ENCODE measurements at places on chromosomes 6 and 20.
A peak's percentile ranks its signal among the peaks of the same experiment; 100 is the strongest.

GRCh38 chr6:45438849-45439406, 61.2 kb upstream of the SUPT3H start:
- peak; percentile 80 for DNase-seq

- no peak for DNase-seq
These were observed 59.4 kb downstream of the PDSS2 start for GRCh38 chr6:107399935-107400334.

- no peak for DNase-seq
These were observed 165.2 kb downstream of the BCAS1 start for GRCh38 chr20:53905019-53905819.

DNA sequence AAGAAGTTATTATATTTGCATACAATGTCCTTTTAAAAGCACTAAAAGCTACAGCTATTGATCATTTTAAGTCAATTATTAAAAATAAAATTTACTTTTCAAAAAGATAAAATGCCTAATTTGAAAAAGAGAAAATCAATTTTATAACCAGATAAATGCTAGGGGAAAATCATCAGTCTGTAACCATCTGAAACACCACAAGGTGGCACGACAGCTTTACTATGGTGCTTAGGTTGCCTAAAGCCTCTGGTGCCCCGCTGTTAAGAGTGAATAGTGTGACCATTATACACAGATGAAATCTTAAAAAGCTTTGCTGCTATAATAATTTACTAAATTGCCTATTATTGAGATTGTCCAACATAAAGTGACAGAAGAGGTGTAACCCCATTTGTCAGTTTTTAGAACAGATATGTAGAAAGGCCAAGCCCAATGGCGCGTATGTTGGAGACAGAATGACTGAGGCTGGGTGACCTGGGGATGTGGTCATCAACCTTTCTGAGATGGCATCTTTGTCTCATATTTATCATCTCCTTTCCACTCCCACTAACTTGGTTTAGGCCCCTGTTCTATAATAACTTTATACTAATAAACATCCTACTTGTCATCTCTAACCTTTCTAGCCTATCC, 100.8 kb downstream of the MOXD1 start:
- peak; percentile 62 for DNase-seq

DNA sequence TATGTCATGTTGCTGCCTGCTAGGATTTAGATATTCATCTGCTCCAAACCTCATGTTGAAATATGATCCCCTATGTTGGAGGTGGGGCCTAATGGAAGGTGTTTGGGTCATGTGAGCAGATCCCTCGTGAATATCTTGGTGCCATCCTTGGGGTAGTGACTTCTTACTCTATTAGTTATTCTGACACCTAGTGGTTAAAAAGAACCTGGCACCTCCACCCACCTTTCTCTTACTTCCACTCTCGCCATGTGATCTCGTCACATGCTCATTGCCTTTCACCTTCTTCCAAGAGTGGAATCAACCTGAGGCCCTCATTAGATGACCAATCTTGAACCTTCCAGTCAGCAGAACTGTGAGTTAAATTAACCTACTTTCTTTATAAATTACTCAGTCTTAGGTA, 549.4 kb upstream of the SYNCRIP start:
- DNase-seq, result no peak

- DNase-seq, result no peak
These were observed 8.0 kb downstream of the PAX1 start for GRCh38 chr20:21713470-21713869.

DNA sequence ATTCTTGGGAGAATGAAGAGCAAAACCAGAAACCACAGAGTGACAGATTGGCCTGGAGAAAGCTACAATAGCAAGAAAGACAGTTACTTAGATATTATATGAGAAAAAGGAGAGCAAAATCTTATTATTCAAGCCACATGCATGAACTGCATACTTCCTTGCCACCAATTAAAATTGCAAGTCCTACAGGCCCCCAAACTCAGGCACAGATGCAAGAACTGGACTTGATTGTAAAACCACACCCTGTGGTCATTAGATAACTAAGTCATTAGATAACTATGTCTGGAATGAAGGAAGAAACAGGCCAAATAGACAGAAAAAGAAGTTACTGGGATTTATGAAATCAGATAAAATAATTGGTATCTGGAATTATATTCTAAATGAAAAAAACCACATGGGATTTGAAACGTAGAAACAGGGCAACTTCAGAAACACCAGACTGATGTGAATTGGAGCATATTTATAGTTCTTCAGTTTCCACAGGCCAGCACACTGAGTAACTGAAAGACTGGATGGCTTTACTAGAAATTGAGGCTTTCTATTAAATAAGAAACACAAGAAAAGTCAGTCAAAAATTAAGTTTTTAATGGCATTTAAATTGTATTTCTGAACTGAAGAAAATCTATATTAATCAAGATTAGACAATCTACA, 49.4 kb upstream of the CARMIL1 start:
- peak; percentile 94 for DNase-seq

DNA sequence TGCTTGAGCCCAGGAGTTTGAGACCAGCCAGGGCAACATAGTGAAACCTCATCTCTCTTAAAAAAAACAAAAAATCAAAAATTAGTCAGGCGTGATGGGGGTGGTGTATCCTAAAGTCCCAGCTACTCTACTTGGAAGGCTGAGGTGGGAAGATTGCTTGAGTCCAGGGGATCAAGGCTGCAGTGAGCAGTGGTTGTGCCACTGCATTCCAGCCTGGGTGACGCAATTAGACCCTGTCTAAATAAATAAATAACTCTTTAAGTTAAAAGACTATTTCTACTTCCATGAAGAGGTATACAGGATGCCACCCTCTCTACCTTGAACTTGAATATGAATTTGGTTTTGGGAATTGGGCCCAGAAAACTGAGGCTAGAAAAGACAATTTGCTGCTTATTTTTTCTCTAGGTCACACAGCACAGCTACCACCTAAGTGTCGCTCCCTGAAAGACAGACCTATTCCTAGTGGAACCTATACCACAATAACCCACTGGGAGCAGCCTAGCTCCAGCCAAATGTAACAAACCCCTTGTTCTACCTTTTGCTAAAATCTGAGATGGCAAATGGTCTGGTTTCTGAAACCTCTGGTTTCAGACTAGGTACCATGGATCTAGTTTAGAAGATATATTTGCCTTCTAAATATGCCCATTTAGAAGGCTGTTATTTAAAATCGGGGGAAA, 35.2 kb downstream of the HMGCLL1 start:
- no peak for DNase-seq

- no peak for DNase-seq
These were observed 204.1 kb upstream of the CNR1 start for GRCh38 chr6:88370127-88370710.

- DNase-seq, result peak; percentile 80
These were observed 68.5 kb downstream of the PLEKHG1 start for GRCh38 chr6:150667977-150668716.

DNA sequence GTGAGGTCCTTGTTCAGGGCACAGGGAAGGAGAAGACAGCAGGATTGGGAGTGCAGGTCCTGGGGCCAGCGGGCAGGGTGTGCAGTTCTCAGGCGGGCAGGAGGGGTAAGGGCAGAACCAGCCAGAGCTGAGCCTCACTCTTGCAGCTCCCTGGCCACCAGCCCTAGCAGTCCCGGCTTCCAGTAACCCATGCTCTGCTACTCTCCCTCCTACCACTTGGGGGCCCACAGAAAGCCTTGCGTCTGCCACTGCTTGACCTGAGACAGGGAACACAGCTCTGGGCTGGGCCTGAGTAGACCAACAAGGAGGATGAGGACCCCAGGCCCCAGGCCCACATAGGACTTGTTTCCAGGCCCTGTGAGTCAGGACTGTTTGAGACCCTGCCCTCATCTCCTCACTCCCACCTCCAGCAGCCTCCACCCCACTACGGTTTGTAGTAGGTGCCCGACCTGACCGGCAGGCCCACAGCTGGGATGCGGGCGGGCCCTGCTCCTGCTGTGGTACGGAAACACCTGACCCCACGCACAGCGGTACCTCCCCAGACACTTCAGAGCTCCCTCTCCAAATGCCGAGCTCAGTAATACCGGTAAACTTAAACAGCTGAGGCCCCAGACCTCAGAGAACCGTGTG, 39.2 kb downstream of the KCNK5 start:
- peak; percentile 8 for DNase-seq

DNA sequence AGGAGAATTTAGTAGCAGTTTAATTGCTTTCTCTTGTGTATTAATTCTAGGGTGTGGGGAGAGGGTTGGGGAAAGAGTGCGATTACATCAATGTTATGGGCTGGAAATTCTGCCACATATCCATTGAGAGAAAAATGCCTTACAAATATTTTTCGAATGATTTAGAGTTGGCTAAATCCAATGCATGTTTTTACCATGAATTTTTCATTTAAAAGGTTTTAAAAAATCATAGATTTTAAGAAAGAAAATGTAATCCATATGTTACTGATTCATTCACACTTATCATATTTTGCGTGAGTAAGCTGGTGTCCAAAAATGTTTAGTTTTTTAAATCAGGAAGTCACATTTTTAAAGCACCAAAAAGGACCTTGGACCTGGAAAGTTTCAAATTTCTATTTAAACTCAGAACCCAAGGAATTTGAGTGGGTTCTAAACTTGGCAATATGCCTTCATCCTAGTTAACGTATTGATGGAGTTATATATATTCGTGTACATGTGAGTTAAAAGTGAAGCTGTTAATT, 627.4 kb upstream of the CITED2 start:
- peak; percentile 94 for DNase-seq

GRCh38 chr20:17225851-17226409, 910 bp upstream of the PCSK2 start:
- DNase-seq, result no peak

DNA sequence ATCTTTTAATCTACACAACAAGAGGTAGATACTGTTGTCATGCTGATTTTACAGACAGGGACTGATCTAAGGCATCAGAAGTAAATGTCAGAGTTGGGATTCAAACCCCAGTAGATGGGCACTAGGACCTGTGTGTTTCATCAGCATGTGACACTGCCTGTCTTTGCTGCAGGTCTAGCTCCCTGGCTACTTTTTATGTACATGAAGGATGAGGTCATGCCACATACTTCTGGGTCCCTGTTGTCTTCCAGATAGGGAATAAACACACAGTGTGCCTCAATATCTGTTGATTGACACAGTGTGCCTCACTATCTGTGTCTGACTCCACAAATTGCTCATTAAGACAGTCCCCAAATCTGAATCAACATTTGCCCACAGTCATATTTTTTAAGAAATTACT, 106.9 kb downstream of the TFAP2B start:
- no peak for DNase-seq

DNA sequence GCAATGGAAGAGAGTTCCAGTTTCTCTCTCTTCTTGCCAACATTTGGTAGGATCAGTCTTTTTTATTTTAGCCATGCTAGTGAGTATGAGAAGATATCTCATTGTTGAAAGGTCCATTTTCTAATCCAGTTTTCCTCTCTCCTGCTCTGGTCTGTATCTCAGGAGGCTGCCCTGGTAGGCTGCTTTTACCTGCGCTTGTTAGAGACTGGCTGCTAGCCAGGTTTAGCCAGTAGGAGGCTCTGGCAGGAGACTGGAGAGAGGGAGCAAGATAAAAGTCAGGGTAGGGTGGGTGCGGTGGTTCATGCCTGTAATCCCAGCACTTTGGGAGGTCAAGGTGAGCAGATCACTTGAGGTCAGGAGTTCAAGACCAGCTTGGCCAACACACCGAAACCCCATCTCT, 68.6 kb upstream of the FOXP4 start:
- no peak for DNase-seq

GRCh38 chr6:163729127-163729872, 314.8 kb downstream of the QKI start:
- DNase-seq, result no peak

- DNase-seq, result peak; percentile 43
These were observed 65.1 kb downstream of the PLG start for GRCh38 chr6:160766989-160767646.

DNA sequence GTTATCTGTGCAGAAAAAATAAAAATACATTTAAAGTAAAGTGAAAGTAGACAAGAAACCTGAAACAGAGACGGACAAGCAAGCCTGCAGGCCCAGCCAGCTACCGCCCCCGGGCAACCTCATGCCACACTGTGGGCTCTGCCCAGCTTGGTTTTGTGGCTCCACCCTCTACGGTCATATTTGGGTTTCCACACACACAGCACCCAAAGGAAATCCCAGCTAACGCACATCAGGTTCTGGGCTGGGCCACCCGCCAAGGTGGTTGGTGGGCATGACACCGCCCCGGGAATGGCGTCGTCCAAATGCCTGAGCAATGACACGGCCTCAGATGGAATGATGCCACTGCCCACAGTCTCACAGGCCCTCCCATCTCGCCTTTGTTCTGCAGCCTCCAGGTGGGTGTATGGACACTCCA, 22.9 kb downstream of the FAM110A start:
- peak; percentile 67 for DNase-seq

DNA sequence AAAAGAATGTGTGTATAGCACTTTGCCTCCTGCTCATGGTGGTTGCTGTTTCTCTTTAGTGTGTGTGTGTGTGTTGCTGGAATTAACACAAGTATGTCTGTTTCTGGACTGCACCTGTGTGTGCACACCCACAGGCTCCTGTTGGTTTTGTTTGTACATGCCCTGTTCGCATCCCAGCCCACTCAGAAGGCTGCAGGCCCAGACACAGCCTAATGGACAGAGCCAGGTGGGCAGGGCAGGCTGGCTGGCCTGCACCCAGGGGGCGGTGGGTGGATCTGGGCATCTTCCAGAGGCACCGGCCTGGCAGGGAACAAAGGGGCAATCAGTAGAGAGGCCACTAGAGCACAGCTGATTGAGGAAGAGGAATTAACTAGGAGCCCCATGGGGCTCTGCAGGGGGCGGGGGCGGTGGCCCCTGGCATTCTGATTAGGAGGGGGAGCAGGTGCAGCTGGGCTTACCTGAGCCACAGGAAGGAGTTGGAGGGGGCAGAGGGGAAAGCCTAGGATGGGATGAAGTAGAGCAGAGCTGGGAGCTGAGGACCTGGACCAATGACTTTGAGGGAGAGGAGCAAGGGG, 21.9 kb downstream of the CD40 start:
- DNase-seq, result no peak

- DNase-seq, result no peak
These were observed 5.1 kb downstream of the SEMG2 start for GRCh38 chr20:45226287-45226686.

GRCh38 chr6:129481706-129482105, 228.3 kb downstream of the ARHGAP18 start:
- DNase-seq, result no peak

DNA sequence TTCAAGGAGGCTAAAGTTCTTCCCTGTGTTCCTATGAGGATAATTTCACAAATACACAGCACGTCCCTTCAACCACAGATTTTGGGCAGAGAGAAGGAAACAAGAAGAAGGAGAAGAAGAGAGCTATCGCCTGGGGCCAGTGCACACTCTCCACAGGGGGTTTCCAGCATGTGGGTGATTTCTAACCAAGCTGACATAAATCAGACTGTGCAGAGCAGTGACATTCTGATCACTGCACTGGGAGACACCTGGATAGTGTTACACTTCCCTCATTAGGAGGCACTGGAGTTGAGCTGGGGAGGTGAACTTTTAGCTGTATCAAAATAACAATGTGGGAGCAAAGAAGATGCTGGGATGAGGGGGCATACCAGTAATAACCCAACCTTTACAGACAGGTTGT, 71.8 kb upstream of the CENPW start:
- no peak for DNase-seq

- DNase-seq, result no peak
These were observed 205.9 kb downstream of the BMP7 start for GRCh38 chr20:57060407-57061050.
